Activated naive CD8-positive, alpha-beta T cell treated with anti-CD3 and anti-CD28 coated beads for 36 hours (primary cell): ENCODE measurements at places on chromosomes 4 and X. TPM values are rescaled to one million over a fixed set of nuclear protein-coding genes. Genes with fewer than 3 reads are reported as not detected.

GRCh38 chr4:40956721-40957255, 207.0 kb downstream of the NSUN7 start:
- H3K4me3 ChIP-seq, result no peak overlapping the region
- DNase-seq, result no peak
- H3K27ac ChIP-seq, result no peak overlapping the region

TEC gene
- 3.9 TPM for total RNA-seq

DNA sequence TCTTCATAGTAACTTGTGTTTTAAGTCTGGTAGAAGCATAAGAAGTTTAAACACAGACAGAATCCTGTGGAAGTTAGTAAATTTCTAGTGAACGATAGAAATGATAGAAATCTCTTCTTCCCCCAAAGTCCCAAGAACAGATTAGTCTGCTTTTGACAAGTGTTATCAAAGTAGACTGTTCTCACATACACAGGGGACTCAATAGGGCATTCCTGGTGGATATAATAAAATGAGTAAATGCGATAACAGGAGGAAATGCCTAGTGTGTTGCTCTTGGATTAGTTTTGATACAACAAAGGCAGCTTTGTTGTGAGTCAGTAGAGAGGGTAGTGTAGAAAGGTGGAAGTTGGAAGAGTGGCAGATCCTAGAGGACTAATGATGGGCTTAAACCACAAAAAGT, 43.5 kb downstream of the CLCN3 start:
- peaks cover 15% of the 10 kb centered on the region for H3K36me3 ChIP-seq
- no peak overlapping the region for H3K27ac ChIP-seq
- no peaks in the 10 kb centered on the region for H3K27me3 ChIP-seq
- H3K4me3 ChIP-seq, result no peak overlapping the region

FRMD7 gene
- total RNA-seq, result not detected

KDR gene
- 0.12 TPM for total RNA-seq

SLC49A3 gene
- total RNA-seq, result 0.43 TPM

GLRA3 gene
- total RNA-seq, result not detected

HSFX1 gene
- 0.24 TPM for total RNA-seq

GRCh38 chr4:108148316-108148715, 20.4 kb downstream of the LEF1 start:
- peaks cover 40% of the 10 kb centered on the region for H3K36me3 ChIP-seq
- peaks cover 82% of the 10 kb centered on the region for H3K4me1 ChIP-seq
- H3K27ac ChIP-seq, result peak overlapping the region; percentile 74
- H3K4me3 ChIP-seq, result peak overlapping the region; percentile 68
- no peaks in the 10 kb centered on the region for H3K27me3 ChIP-seq

DNA sequence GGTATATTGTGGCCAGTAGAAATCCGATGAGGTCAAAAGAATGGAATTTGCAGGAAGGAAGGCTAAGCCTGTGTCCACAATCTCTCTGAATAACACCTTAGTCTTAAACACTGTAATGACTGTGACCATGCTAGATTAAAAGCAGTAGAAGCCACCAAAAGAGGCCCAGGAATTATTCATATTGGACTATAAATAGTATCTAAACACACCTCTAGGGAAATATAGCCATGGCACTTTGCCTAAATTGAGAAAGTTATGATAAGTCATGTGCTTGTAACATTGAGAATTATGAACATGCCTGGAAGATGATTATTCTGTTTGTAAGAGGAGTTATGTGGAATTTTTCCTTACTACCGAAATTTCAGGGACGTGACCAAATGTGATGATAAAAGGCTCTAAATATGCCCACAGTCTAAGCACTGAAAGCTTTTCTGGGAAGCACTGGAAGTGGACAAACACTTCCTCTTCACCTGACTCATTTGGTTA, 298.5 kb downstream of the KCTD8 start:
- no peaks in the 10 kb centered on the region for H3K4me1 ChIP-seq
- no peak overlapping the region for H3K27ac ChIP-seq
- no peak overlapping the region for H3K4me3 ChIP-seq
- H3K27me3 ChIP-seq, result no peaks in the 10 kb centered on the region
- no peak for DNase-seq

DNA sequence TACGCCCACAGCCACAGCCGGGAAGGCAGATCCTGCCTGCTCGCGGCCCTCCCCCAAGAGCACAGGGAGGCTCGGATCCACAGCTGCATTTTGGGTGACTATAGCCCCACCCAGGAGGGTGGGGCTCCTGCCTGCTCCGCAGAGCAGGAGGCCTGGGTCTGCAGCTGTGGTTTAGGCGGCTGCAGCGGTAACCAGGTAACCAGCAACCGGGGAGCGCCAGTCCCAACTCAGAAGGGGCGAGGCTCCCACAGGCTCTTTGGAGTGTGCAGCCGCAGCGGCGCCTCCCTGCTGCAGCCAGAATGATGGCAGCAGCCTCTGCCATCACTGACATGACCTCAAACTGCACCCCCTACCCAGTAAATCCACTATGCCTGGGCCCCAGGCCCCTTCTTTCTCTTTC, 148.0 kb upstream of the F9 start:
- H3K27me3 ChIP-seq, result peaks cover 4% of the 10 kb centered on the region
- H3K36me3 ChIP-seq, result no peaks in the 10 kb centered on the region
- no peak overlapping the region for H3K27ac ChIP-seq
- no peak for DNase-seq

MAGEA9B gene
- not detected for total RNA-seq
